ENCODE measurements at places on chromosomes 4 and X.

- ATAC-seq: no peak
Observed at GRCh38 chrX:12489341-12489740, 301.9 kb upstream of the PRPS2 start.

GRCh38 chr4:120830204-120830603 is 92.3 kb downstream of the PRDM5 start:
- no peak for ATAC-seq

DNA sequence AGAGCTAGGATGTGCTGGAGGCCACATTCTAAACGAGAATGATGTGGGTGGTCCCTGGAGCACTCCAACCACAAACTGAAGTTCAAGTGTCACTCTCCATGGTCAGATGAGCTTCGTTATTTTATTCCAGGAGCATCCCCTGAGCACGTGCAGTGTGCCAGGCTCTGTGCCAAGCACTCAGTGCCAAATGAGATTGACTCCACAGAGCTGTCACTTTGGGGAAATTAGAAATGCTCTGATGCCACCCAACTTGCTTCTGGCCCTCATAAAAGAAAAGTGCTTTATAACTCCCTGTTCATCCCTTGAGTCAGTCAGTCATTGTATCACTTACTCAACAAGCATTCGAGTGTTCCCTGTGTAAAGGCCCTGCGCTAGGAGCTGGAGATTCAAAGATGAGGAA is 91.2 kb downstream of the RTL5 start:
- no peak for ATAC-seq

DNA sequence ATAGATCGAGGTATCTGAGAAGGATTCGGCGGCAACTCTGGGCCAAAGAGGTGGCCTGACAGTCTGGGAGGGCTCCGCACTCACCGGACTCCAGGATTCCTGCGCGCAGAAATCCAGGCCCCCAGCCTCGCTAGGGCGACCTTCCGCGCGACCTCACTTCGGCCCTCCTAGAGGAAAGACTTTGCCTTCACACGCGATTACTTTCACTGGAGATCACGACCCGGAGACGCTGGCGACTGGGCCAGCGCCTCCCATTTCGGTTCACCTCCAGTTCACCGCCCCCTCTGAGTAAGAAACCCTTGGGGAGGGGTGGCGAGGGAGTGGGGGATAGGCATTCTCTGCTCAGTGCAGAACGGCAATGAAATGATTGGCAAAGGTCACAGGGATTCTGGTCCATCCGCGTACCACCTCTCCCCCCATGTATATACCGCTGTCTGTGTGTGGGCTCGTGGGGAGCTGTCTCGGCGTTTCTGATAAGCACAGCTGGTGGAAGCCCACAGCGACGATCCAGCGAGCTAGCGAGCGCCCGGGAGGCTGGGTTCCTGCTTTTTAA is 2.5 kb downstream of the POU3F4 start:
- no peak for ATAC-seq

- no peak for ATAC-seq
Observed at GRCh38 chrX:103081051-103081450, 11.9 kb downstream of the NXF3 start.

DNA sequence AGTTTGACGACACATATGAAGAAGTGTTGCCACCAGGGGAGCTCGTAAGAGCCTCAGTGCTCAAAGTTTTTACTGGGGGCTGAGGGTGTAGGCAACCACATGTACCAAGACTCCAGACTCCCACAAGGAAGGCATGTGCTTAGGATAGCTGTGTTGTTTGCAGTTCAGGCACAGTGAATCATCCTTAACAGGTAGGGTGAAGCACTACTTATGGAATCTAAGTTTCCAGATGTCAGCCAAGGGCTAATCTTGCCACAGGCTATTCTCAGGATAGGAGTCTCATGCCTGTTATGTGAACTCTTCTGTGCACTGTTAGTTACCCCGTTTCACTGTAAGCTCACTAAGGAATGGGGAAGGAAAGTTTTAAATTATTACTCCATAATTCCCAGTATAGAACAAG is 202.6 kb downstream of the TMA16 start:
- ATAC-seq: no peak

- ATAC-seq: no peak
Observed at GRCh38 chrX:137847376-137847775, 281.4 kb downstream of the ZIC3 start.

Data from gastroesophageal sphincter (tissue), 4 donors.